Bone marrow (tissue), 2 donors: ENCODE measurements at places on chromosomes 7 and 10.

DNA sequence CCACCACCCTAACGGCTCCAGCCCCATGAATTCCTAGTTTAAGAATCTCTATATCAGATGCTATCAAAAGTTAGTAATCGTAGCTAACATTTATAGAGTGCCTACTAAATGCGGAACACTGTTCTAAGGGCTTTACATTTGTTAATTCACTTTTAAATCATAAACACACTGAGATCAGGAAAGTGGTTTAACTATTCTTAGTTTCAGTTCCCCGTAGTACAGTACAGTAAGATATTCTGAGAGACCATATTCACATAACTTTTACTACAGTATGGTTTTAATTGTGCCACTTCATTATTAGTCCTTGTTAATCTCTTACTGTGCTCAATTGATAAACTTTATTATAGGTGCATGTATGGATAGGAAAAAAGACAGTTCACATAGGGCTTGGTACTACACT, 22.5 kb downstream of the SYPL1 start:
- DNase-seq: no peak

DNA sequence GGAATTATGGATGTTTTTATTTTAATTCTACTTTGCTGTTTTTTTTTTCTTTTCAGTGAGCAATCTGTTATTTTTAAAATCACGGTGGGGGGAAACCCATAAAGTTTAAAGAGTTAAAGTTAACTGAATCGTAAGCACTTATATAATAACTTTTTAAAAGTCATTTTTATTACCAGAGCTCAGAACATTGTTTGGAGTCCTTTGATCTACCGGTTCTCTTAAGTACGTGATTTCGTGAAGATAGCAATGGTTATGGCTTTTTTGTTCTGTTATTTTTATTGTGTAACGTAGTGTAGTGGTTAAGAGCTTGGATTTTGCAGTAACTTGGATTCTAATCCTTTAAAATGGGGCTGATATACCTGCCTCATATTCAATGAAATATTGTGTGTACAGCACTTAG, 57.4 kb downstream of the NHLRC2 start:
- DNase-seq: no peak

DNA sequence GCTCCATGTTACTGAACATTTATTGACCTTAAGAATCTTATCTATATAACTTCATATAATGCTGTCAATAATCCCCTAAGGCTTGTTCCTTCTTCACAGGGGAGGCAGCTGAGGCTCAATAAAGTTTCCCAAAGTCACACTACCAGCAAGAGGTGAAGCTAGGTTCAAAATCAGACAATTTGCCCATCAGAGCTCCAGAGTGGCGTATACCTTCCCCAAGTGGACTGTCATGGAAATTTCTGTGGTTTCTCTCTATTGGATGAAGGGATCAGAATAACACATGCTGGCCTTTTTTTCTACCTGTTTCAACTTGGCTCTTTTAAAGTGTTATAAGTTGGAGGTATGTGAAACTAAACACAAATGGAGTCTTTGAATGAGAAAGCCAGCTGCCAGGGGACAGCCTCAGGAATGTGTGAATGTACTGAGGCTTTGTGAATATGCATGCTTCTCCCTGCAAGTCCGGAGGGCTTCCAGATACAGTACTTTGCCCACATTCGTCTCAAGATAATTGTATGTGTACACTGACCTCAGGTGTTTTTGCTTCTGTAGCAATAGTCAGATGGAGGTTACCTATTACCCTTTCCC, 656.3 kb upstream of the CELF2 start:
- no peak for DNase-seq

DNA sequence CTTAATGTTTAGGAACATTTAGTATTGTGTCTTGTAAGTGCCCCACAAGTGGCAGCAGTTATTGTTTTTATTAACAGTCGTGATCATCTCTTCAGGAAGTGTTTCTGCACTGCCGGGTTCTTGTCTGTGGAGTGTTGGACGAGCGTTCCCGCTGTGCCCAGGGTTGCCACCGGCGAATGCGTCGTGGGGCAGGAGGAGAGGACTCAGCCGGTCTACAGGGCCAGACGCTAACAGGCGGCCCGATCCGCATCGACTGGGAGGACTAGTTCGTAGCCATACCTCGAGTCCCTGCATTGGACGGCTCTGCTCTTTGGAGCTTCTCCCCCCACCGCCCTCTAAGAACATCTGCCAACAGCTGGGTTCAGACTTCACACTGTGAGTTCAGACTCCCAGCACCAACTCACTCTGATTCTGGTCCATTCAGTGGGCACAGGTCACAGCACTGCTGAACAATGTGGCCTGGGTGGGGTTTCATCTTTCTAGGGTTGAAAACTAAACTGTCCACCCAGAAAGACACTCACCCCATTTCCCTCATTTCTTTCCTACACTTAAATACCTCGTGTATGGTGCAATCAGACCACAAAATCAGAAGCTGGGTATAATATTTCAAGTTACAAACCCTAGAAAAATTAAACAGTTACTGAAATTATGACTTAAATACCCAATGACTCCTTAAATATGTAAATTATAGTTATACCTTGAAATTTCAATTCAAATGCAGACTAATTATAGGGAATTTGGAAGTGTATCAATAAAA, 22.2 kb downstream of the PLA2G12B start:
- no peak for DNase-seq

- DNase-seq: no peak
Measured at GRCh38 chr10:32295027-32295426, 51.9 kb downstream of the EPC1 start.
